Karpas-422 (cell line): ENCODE measurements at places on chromosomes 4 and X. TPM values are rescaled to one million over a fixed set of nuclear protein-coding genes. Genes with fewer than 3 reads are reported as not detected.

GRCh38 chrX:35090801-35091200, 148.2 kb downstream of the FAM47B start:
- DNase-seq = no peak

- DNase-seq = no peak
Observed at GRCh38 chr4:101711590-101712260, 78.8 kb upstream of the BANK1 start.

GRCh38 chrX:146278381-146278780, 460.8 kb downstream of the SLITRK2 start:
- DNase-seq = peak; percentile 53

The EGF gene
- total RNA-seq = not detected in 2 replicates

The SYTL5 gene
- not detected in 2 replicates for total RNA-seq

DNA sequence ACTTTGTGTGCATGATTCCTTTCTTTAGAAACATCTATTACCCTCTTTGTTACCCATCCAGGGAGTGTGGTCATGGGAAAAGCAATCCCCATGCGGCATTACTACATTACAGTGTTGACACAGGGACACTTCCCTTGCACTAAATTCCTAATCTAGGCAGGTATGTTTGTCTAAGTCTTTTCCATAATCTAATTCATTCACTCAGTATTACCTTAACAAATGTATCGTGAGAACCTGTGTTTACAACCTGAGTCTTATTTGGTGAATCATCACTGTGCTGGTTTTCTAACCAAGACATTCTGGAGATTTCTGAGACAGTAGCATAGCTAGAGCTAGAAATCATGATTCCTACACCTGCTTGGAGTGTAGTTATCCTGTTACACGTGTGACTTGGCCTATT, 326.8 kb downstream of the BMPR1B start:
- no peak for DNase-seq

DNA sequence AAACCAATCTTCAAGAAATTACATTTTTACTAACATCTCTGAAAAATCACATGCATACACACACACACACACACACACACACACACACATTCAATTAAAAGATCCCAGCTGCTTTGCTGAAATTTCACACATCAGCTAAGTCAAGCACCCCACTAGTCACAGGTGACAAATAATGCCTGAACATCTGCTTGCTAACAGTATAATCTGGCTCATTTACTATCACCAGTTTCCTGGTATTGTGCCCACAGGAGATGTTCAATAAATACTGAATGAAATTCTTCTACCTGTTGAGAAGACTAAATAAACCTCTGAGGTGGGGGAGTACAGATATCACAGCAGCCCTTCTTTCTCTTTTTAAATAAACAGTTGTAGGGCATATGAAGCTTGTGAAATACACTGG, 994.0 kb downstream of the ARAP2 start:
- no peak for DNase-seq
